ENCODE measurements at places on chromosomes 11 and 22. TPM values are rescaled to one million over a fixed set of nuclear protein-coding genes. Genes with fewer than 3 reads are reported as not detected.

The PARVG gene
- 238 TPM for total RNA-seq

The IFITM10 gene
- 0.82 TPM for total RNA-seq

The ZBTB16 gene
- total RNA-seq, result 14.6 TPM

The CREB3L1 gene
- total RNA-seq, result not detected

The TNNI2 gene
- not detected for total RNA-seq

The SYT8 gene
- not detected for total RNA-seq

The OR5P2 gene
- not detected for total RNA-seq

The EEF1G gene
- 1,152 TPM for total RNA-seq

The JAML gene
- total RNA-seq, result 181 TPM

The TMPRSS4 gene
- total RNA-seq, result 0.40 TPM

The ADM2 gene
- 6.7 TPM for total RNA-seq

The HEPHL1 gene
- total RNA-seq, result not detected

The KDM4E gene
- not detected for total RNA-seq

The LINC01488 gene
- total RNA-seq, result not detected

The OR2D2 gene
- not detected for total RNA-seq

The APOBEC3H gene
- total RNA-seq, result 75.5 TPM

The GNAZ gene
- 0.22 TPM for total RNA-seq

GRCh38 chr11:47400768-47401279 is 7.6 kb upstream of the SLC39A13 start:
- no peaks in the 10 kb centered on the region for H3K27me3 ChIP-seq
- H3K36me3 ChIP-seq, result no peaks in the 10 kb centered on the region
- H3K4me1 ChIP-seq, result peaks cover 8% of the 10 kb centered on the region
- DNase-seq, result no peak
- H3K4me3 ChIP-seq, result peak overlapping the region; percentile 73

DNA sequence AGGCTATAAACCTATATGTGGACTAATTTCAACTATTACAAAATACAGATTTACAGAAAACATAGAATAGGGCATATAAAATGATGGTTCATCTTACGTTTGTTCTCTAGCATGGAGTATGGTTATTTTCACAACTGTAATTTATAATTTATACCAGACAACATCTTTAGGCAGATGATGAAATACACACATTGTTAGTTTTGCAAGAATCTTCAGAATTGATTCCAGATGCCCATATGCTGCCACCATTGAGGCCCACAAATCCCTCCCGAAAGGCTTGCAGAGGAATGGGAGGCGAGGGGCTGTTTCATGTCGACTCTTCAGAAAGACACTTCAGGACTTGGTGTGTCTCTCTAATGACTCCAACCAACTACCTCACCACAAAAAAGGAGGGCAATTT is 6.2 kb downstream of the PTPN5 start:
- no peaks in the 10 kb centered on the region for H3K36me3 ChIP-seq
- H3K27me3 ChIP-seq, result peaks cover 38% of the 10 kb centered on the region
- DNase-seq, result no peak
- H3K4me3 ChIP-seq, result no peak overlapping the region

DNA sequence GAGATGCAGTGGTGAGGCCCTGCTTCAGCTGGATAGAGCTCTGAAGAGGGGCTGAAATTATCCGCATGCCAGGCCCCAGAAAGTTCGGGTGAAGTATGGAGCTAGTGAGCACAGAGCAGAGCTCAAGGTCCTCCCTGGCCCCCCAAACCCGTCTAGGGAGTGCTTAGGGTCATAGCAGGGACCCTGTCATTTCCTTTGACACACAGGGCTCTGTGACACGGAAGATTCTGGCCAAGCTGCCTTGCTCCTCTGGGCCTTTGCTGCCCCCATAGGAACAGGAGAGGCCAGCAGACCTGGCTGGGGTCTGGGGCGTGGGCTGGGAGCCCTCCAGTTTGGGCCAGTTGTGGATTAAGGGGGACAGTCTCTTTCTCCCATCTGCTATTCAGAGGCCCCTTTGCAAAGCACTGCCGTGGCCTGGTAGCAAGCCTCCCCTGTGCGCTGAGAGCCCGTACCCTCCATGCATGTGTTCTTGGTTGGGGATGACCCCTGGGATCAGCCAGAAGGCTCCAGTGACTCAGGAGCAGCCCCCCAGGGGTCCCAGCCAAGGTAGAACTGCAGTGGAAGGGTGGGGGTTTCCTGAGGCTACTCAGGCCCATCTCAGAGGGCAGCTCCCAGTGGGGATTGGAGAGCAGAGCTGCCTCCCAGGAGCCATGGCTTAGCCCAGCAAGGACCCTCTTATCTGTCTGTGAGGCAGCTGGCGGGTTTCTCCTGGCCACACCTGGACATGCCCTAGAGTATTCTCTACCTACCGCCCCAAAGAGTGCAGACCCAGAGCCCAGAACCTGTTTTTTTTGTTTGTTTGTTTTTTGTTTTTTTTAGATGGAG is 42.3 kb downstream of the RNF141 start:
- no peak for DNase-seq
- no peaks in the 10 kb centered on the region for H3K4me1 ChIP-seq
- H3K4me3 ChIP-seq, result no peak overlapping the region
- no peak overlapping the region for H3K27ac ChIP-seq
- peaks cover 5% of the 10 kb centered on the region for H3K36me3 ChIP-seq

GRCh38 chr11:126414615-126415014 is 59.1 kb downstream of the ST3GAL4 start:
- peaks cover 5% of the 10 kb centered on the region for H3K4me1 ChIP-seq
- peaks cover 9% of the 10 kb centered on the region for H3K27me3 ChIP-seq
- no peak for DNase-seq
- no peaks in the 10 kb centered on the region for H3K36me3 ChIP-seq

GRCh38 chr11:20238712-20239111 is 78.4 kb upstream of the DBX1 start:
- no peak overlapping the region for H3K27ac ChIP-seq
- peaks cover 6% of the 10 kb centered on the region for H3K27me3 ChIP-seq

DNA sequence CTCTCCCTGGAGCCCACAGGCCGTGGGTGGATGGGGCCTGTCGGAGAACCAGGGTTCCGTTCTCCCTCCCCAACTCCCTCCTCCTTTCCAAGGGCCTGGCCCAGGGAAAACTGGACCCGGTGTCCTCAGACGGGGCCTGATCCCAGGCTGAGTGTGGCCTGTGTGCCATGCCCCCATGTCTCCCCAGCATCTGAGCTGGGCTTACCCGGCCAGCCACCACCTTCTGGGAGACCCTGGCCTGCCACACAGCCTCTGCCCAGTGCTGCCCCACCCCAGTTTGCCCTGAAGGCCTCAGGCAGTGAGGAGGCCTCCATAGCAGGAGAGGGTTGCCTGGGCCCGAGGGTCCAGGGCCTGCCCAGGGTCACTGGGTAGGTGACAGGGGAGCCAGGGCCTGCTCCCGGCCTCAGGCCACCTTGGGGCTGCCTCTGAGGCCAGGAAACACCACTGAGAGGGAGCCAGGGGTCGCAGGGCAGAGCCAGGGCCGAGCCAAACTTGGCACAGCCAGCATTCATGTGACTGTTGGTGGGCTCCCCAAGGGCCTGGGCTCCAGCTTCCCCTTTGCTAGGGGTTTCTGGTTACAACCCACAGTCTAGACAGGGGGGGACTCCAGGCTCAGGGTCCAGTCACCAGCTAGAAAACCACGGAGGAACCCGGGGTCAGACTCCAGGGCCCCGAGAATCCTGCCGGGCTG is 590 bp upstream of the IFITM10 start:
- peaks cover 38% of the 10 kb centered on the region for H3K4me1 ChIP-seq
- H3K4me3 ChIP-seq, result no peak overlapping the region
- no peak for DNase-seq
- peaks cover 20% of the 10 kb centered on the region for H3K36me3 ChIP-seq
- peaks cover 17% of the 10 kb centered on the region for H3K27me3 ChIP-seq
- no peak overlapping the region for H3K27ac ChIP-seq

- no peak overlapping the region for H3K27ac ChIP-seq
- no peaks in the 10 kb centered on the region for H3K27me3 ChIP-seq
- no peak overlapping the region for H3K4me3 ChIP-seq
Observed at GRCh38 chr11:61969838-61970662, 2.6 kb upstream of the FTH1 start.

- H3K4me1 ChIP-seq, result no peaks in the 10 kb centered on the region
- no peak overlapping the region for H3K27ac ChIP-seq
- no peaks in the 10 kb centered on the region for H3K27me3 ChIP-seq
- no peak overlapping the region for H3K4me3 ChIP-seq
- no peak for DNase-seq
- no peaks in the 10 kb centered on the region for H3K36me3 ChIP-seq
Observed at GRCh38 chr22:20226077-20226716, 41.9 kb downstream of the RTN4R start.

GRCh38 chr11:7612661-7613393 is 60.5 kb downstream of the CYB5R2 start:
- H3K4me3 ChIP-seq, result no peak overlapping the region
- DNase-seq, result no peak
- H3K27me3 ChIP-seq, result no peaks in the 10 kb centered on the region
- peaks cover 3% of the 10 kb centered on the region for H3K36me3 ChIP-seq
- no peak overlapping the region for H3K27ac ChIP-seq
- H3K4me1 ChIP-seq, result no peaks in the 10 kb centered on the region

DNA sequence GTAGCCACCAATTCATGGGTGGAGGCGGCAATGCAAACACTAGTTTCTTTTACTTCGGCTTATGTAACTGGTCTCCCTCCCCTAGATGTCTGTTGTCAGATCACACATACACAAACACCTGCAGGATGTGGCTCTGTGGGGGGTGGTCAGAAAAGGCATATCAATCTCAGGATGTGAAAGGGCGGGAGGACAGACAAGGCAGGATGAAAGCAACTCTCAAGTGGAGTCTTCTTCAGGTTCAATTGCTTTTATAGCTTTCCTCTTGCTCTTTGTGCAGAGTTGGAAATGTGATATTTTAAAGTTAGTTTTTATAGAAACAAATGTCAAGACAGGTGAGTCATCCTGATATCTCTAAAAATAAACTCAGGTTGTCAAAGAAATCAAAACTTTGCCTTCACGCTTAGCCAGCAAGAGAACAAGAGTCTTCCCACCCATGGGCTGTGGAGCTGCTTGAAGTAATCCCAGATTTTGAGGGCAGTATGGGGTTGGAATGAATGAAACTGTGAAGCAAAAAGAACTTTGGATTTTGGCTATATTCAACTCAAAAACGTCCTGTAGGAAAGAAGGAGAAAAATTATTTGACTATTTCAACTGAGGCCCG is 423.4 kb downstream of the GUCY1A2 start:
- no peak overlapping the region for H3K27ac ChIP-seq
- no peaks in the 10 kb centered on the region for H3K36me3 ChIP-seq
- H3K4me1 ChIP-seq, result no peaks in the 10 kb centered on the region
- H3K4me3 ChIP-seq, result no peak overlapping the region
- H3K27me3 ChIP-seq, result no peaks in the 10 kb centered on the region

DNA sequence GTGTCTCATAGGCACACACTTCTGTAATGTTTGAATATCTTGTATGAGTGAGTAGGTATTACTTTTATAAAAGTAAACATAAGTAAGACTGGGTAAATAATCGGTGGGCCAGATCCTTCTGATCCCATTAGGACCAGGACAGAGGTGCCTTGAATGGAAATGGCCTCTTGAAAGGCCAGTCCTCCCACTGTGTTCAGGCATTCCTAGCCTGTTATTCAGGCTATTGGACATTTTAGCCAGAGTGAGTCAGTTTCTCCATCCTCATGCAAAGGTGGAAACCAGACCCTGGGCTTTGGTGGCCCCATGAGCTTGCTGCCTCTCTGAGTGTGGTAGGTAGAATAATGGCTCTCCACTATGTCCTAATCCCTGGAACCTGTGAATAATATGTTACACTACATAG is 34.4 kb downstream of the C11orf96 start:
- H3K36me3 ChIP-seq, result no peaks in the 10 kb centered on the region
- H3K4me3 ChIP-seq, result no peak overlapping the region
- no peak overlapping the region for H3K27ac ChIP-seq
- no peak for DNase-seq

DNA sequence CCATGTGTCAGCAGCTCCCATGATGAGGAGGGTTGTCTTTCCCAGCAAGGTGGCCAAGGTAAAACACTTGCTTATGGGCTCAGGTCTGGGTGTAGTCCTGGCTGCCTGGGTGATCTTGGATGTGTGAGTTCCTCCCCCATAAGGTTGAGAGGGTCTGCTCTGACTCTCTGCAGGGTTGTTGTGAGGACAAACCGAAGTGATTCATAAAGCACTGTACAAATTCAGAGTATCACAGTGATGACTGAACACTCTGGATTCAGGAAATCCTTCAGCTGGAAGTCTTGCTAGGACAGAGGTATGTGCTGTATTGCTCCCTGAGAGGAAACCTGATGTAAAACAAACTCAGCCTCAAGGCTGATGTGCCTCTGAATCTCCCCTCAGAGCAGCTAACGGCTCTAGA is 220.9 kb upstream of the PITPNB start:
- H3K4me3 ChIP-seq, result no peak overlapping the region
- no peak overlapping the region for H3K27ac ChIP-seq
- no peaks in the 10 kb centered on the region for H3K36me3 ChIP-seq
- peaks cover 4% of the 10 kb centered on the region for H3K27me3 ChIP-seq
- DNase-seq, result no peak

DNA sequence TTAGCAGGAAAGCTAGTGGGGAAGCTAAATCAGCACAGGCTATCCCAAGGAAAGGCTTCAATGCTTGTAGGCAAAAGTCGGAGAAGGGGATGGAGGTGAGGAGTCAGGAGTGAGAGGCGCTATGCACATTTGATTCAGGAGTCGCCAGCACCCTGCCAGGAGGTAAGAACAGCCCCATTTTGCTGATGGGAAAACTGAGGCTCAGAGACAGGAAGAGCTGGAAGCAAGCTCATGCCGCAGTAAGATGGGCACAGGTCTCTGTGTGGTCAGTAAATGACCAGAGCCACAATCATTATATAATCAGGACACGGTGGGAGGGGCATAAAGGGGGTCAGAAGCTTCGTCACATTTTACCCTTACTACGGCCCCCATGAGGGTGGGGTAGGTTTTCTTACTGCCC is 504.4 kb downstream of the MN1 start:
- no peaks in the 10 kb centered on the region for H3K36me3 ChIP-seq
- H3K27me3 ChIP-seq, result peaks cover 10% of the 10 kb centered on the region
- no peak overlapping the region for H3K27ac ChIP-seq
- DNase-seq, result no peak
- H3K4me1 ChIP-seq, result no peaks in the 10 kb centered on the region

DNA sequence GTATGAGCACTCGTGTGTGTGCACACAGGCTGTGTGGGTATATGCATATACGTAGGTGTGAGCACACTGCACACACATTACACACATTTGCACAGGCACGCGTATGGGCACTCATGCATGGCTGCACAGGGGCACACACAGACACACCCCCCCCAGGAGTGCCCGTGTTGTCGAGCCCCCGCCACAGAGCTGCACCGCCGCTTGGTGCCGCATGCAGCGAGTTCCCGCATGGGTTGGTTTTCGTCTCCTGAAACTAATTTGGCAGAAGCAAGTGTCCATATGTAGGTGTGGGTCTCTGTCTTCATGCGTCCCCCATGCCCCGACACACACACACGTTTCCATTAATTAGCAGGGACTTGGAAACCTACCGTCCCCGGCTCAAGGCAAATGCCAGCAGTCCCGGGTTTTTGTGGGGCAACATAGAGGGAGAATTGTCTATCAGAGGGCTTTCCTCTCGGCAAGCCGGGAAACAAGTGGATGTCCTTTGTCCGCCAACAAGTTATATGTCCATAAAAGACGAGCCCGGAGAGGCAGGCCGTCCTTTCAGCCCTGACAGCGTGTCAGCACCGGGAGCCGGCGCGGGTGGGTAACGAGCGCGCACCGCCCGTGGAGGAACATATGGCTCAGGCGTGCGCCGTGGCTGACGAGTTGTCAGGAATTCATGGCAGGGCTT is 1291.7 kb downstream of the BRD1 start:
- H3K36me3 ChIP-seq, result no peaks in the 10 kb centered on the region
- no peaks in the 10 kb centered on the region for H3K27me3 ChIP-seq
- no peaks in the 10 kb centered on the region for H3K4me1 ChIP-seq
- no peak overlapping the region for H3K4me3 ChIP-seq
- DNase-seq, result no peak

GRCh38 chr11:37849706-37850105 is 1251.7 kb upstream of the RAG2 start:
- H3K27me3 ChIP-seq, result no peaks in the 10 kb centered on the region
- no peak for DNase-seq
- no peaks in the 10 kb centered on the region for H3K36me3 ChIP-seq
- no peaks in the 10 kb centered on the region for H3K4me1 ChIP-seq
- H3K4me3 ChIP-seq, result no peak overlapping the region
- H3K27ac ChIP-seq, result no peak overlapping the region
